ENCODE measurements at places on chromosomes 13 and 19.

DNA sequence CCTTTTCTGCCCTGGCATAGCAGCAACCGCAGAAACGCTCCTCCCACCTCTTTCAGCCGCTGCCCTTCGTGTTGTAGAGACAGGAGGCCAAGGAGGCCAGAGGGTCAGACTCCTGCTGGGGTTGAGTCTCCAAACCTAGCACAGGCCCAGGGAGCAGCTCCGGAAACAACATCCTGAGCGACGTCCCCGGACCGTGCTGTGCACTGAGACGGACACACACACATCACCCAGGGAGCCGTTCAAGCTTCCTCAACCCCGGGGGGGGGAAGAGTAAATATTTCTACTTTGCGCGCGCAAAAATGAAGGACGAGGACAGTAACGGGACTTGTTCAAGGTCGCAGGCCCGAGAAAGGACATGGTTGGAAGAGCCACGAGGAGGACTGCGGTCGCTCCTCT, 657 bp downstream of the ZNF550 start:
- DNase-seq, result peak; percentile 17

DNA sequence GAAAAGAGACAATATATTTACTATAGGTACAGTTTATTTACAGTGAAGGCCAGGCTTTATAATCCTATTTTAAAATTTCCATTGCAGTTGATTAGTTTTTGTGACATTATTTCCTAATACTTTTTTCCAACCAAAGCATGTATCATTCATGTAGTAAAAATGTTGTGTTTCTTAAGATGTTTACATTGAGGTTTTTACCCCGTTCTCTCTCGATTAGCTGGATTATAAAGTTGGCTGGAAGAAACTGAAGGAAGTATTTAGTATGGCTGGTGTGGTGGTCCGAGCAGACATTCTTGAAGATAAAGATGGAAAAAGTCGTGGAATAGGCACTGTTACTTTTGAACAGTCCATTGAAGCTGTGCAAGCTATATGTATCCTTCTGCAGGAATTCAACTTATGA, 21.2 kb downstream of the HNRNPM start:
- no peak for DNase-seq

DNA sequence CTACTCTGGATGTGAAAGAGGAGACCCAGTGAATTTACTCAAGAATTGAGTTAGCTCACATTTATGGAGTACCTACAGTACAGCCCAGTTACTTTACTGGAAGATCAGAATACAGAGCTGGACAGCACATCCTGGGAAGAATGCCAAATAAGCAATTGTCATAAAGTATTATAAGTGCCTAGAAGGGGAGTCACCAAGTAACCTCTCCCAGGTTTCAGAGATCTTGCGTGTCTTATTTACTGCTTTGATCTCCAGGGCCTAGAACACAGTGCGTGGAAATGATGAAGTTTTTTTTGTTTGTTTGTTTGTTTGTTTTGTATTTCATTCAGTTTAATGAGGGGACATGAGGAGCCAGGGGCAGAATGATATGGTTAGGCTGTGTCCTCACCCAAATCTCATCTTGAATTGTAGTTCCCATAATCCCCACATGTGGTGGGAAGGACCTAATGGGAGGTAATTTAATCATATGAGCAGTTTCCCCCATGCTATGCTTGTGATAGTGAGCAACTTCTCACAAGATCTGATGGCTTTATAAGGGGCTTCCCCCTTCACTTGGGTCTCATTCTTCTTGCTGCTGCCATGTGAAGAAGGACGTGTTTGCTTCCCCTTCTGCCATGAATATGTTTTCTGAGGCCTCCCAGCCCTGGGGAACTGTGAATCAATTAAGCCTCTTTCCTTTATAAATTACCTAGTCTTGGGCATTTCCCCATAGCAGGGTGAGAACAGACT, 5.2 kb downstream of the GARRE1 start:
- no peak for DNase-seq

GRCh38 chr13:29733147-29733611, 117.2 kb downstream of the UBL3 start:
- no peak for DNase-seq

- DNase-seq, result no peak
Measured at GRCh38 chr19:23346696-23347095, 48.6 kb downstream of the ZNF91 start.

GRCh38 chr19:43640424-43640757, 741 bp upstream of the CADM4 start:
- DNase-seq, result no peak

DNA sequence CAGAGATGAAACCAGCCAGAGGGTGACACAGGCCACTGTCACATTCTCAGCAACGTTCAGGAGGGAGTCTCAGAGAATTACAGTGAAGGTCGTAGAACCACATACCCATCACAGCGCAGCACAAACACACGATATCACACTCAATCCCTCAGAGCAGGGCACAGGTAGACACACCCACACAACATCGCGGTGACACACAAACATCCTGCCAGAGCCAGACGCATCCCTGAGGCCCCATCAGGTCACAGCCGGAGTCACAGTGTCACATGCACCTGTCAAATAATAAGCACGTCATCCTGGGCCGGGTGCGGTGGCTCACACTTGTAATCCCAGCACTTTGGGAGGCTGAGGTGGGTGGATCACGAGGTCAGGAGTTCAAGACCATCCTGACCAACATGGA, 17.5 kb downstream of the ELAVL3 start:
- no peak for DNase-seq

DNA sequence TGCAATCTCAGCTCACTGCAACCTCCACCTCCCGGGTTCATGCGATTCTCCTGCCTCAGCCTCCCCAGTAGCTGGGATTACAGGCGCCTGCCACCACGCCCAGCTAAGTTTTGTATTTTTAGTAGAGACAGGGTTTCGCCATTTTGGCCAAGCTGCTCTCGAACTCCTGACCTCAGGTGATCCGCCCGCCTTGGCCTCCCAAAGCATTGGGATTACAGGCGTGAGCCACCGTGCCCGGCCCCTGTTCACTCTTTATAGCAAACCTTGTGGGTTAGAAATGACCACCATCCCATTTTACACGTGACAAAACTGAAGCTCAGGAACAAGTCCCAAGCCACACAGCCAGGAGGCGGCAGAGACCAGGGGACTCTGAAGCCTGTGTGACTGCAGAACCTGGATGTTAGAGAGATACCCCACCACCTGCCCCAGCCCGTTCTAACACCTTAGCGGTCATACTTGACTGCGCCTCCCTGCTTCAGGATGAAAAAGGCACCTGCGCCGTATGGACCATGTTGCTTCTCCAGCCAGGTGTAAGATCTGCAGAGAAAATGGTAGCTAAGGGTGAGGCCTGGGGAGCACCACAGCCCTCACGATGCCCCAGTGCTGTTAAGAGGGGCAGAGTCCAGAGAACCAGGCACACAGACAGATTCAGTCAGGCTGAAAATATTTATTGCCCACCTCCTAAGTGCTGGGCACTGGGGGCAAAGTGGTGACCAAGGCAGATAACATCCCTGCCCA, 3.6 kb downstream of the DMAC2 start:
- no peak for DNase-seq

All from HEK293T (cell line).